Natural killer cell treated with Interleukin-12 subunit alpha and Interleukin-12 subunit beta and Interleukin-15 and Interleukin-18, amount 100 ng/mL, for 72 hours (primary cell): ENCODE measurements at places on chromosomes 1 and 21. TPM values are rescaled to one million over a fixed set of nuclear protein-coding genes. Genes with fewer than 3 reads are reported as not detected.

DNA sequence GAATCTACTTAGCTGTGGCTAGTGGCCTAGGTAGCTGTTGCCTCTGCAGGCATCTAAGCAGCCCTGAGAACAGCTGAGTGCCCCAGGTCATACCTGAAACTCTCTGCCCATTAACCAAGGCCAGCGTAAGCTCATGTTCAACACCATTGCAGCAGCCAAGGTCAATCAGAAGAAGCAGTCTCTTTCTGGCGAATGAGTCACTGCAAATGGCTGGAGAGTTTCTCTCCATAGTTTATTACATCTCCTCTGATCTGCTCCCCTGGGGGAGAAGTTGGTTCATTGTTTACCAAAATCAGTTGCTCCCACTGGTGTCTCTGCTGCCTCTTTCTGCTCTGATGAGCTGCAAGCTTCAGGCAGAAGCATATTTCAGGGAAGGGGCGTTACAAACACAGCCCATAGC lies 6.9 kb upstream of the BCL9 start:
- no peak for DNase-seq

OPTC gene
- not detected for total RNA-seq

DNA sequence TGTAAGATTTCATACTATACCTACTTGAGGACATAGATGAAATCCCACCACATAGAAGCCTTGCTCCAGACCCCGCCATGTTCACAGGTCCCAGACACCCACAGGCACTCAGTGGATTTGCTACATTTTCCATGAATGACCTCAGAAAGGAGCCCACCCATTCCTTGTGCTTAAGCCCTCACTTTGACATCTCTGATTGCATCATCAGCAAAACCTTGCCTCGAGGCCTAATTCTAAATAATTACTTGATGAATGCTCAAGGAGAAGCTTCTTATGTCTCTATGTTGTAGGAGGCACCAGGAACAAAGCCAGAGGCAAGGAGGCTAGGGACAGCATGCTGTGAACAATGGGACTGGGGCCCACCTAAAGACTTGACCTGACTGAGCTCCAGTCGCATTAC lies 12.1 kb downstream of the OVGP1 start:
- DNase-seq = no peak

INKA2 gene
- 0.45 TPM for total RNA-seq
